GM12864 (cell line): ENCODE measurements at places on chromosomes 1 and 21.

GRCh38 chr1:21762022-21762404 lies 20.9 kb downstream of the USP48 start:
- DNase-seq, result no peak

DNA sequence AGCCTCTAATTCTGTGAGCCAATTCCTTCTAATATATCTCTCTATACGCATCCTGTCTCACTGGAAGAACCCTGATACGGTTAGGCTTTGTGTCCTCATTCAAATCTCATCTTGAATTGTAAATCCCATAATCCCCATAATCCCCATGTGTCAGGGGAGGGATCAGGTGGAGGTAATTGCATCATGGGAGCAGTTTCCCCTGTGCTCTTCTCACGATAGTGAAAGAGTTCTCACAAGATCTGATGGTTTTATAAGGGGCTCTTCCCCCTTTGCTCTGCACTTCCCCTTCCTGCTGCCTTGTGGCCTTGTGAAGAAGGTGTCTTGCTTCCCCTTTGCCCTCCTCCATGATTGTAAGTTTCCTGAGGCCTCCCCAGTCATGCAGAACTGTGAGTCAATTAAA lies 116.1 kb downstream of the MRPS6 start:
- no peak for DNase-seq

DNA sequence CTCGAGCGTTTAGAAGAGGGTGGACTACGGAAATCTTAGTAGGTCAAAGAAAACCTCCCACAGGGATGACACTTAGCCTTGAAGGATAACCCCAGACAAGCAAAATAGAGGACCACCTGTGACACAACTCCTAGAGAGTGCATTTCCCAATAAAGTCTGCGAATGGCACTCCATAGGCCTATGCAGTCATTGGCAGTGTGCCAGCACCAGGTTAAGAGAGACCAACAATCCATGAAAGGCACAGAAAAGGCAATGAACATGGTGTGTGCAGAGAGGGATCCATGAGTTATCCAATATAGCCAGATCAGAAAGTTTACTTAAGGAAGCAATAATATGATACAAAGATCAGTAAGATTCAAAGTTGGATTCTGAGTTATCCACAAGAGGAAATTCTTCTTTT lies 45.2 kb upstream of the FMO2 start:
- DNase-seq, result no peak

DNA sequence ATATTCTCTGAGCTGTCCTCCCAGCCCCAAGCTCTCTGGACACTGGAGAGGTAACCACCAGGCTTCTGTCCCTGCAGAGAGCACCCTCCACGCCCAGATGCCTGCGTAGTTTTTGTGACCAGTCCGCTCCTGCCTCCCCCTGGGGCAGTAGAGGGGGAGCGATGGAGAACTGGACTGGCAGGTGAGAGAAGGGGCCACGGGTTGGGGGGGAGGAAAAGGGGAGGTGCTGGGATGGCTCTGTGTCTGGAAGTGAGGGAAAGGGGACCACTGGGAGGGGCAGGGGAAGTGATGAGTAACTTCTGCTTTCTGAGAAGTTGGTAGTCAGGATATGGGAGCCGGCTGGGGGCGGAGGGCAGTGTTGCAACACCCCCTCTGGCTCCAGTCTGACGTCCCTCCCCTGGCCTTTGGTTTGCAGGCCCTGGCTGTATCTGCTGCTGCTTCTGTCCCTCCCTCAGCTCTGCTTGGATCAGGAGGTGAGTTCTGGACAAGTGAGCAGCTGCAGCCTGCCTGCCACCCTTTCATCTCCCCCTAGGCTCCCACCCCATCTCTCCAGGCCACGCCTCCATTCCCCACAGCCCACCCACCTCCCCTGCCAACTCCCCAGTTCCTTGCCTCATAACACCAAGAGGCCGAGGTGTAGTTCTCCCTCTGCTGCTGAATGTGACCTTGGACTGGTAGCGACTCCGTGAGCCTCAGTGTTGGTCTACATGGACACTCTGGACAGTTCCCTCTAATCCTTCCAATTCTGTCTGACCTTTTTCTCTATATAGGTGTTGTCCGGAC lies 3.1 kb downstream of the ADAMTSL4 start:
- no peak for DNase-seq

DNA sequence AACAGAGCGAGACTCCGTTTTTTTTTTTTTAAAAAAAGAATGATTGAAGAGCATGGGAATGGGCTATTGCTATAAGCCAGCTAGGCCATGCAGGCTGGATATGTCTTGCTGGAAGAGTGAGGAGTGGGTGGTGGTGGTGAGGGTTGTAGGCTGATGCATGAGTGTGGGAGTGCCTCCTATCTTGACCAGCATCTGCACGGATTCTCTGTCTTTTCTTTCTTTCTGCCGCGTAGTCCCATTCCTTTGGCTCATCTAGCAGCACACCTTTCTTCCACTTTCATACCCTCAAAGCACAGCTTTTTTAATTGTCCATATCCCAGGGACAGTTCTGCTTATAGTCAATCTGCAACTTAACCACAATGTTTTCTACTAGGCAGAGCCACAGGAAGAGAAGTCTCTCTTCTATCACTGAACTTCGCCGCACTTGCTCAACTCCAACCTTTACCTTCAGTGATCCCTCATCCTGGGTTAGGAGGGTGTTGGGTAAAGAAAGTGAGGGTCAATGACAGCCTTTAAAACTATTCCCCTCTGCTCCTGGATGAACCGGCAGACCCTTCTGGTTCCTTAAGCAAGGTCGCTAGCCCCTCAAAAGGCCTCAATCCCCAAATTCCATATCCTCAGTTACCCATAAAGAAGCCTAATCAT lies 15.2 kb downstream of the ADCY10 start:
- DNase-seq, result no peak

DNA sequence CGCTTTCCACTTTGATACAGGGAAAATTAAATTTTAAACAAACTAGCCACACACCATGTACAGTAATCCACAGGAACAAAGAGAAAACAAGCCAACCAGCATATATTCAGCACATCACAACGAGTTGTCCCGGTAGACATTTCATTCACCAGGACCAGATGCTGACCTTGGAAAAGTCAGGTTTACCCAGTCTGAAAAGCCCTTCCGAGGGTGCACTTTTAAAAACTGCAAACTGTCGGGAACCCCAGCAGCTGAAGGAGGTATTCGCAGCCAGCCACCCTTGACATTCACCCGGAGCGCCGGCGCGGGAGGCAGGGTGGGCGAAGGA lies 1.2 kb downstream of the MCOLN3 start:
- DNase-seq, result no peak

DNA sequence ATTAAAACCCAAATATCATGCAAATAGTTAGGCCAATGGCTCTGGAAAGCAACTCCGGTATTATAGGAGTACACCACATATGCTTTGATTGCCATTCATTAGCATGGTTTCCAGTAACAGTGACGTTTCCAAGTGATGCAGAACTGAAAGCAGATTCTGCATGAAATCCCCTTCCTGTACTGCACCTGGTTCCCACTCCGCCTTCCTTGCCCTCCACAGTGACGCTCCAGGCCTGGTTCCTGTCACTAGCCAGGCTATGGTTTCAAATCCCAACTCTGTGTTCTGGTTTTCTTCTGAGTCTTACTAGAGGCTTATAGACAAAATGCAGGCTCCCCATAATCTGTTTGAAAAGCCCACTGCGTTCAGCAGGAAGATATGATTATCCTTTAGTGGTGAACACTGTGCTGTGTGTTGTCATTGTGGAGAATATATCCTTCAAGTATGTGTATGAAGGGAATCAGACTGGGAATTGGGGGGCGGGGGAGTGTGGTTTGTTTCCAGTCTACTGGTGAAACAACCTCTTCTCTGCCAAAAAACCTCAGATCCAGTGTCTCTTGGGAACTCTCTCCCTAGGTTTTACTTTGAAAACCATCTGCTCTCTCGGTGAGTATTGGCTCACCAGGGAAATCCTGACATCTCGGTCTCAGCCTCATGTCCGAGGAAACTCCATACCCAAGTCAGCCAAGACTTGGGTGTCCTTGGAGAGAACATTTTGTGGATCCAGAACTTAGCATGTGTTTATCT lies 78.7 kb downstream of the TYW3 start:
- peak; percentile 16 for DNase-seq

DNA sequence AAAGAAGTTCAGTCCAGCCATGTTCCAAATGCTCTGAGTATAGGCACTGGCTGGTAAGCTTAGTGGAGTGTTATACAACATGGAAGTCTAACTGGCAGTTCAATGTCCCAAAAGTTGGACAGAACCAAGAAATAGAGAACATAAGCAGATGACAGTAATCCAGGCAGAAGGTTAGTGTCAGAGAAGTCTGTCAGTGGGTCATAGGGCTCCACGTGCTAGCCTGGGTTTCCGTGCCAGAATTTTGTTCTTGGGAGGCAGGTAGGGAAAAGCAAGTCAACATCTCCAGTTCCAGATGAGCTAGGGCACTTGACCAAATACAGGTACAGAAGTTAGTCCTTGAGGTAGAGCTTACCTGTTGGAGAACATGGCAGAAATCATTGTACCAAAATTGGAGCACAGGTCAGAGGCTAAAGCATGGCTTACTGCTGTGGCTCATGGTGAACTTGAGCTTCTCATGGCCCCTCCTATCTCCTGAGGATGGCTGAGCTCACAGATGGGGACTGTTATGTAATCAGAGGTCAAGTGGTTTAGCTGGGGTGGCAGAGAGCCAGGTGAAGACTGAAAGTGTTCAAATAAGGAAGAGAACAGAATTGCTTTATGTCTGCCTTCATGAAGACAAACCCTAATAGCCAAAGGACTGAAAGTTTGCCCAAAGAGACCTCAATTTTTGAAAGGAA lies 170.8 kb downstream of the NFIA start:
- peak; percentile 26 for DNase-seq

GRCh38 chr1:205598841-205599668 lies 32.8 kb downstream of the ELK4 start:
- no peak for DNase-seq

- DNase-seq, result no peak
These were observed 1042.2 kb upstream of the ADGRL4 start for GRCh38 chr1:80048716-80049115.

GRCh38 chr21:32748529-32748928 lies 20.7 kb upstream of the SYNJ1 start:
- DNase-seq, result no peak

GRCh38 chr1:48462716-48463302 lies 9.2 kb downstream of the SPATA6 start:
- no peak for DNase-seq
